Activated T-helper 1 cell treated with anti-CD3 and anti-CD28 coated beads, Interleukin-12 subunit alpha, Interleukin-12 subunit beta, Interleukin-2, Interleukin-4 antibody, amounts not matched to agents 30 ng/mL and 10 ng/mL and 1 ng/mL, durations not matched to agents 14 hours and 24 hours and 36 hours (primary cell): ENCODE measurements at places on chromosomes 2 and 18.

GRCh38 chr2:131673400-131674173, 145.9 kb downstream of the CCDC74A start:
- DNase-seq, result peak; percentile 56
- peaks cover 5% of the 10 kb centered on the region for H3K4me1 ChIP-seq
- H3K36me3 ChIP-seq, result no peaks in the 10 kb centered on the region

- no peak overlapping the region for H3K27ac ChIP-seq
- no peak overlapping the region for H3K4me3 ChIP-seq
- peaks cover 6% of the 10 kb centered on the region for H3K27me3 ChIP-seq
- H3K36me3 ChIP-seq, result no peaks in the 10 kb centered on the region
These were observed 83.8 kb upstream of the CCDC150 start for GRCh38 chr2:196555726-196556125.

DNA sequence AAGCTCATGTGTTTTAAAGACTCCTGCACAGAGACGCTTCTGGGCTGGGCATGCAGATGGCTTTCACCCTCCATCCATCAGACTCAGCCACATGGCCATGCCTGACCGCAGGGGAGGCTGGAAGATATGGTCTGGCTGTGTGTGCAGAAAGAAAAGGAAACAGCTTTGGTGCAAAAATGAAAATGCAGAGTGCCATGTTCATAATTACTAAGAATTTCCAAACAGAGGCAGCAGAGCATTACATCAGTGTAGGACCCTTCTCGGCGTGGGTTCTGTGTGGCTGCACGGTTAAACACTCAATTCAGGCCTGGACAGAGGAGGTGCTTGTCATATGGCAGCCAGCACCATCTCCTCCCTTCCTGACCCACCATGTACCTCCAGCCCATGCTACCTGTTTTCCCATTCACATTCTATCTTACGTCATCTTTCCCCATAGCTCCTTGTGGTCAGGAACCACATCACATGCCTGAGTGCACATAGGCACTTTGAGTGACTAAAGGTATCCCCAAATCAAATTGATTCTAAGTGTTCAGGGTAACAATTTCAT, 200.3 kb upstream of the ID2 start:
- peak overlapping the region; percentile 53 for H3K4me3 ChIP-seq
- H3K4me1 ChIP-seq, result peaks cover 86% of the 10 kb centered on the region
- peaks cover 7% of the 10 kb centered on the region for H3K36me3 ChIP-seq
- peak overlapping the region; percentile 87 for H3K27ac ChIP-seq
- DNase-seq, result peak; percentile 34

GRCh38 chr2:5549771-5550170, 142.4 kb upstream of the SOX11 start:
- no peaks in the 10 kb centered on the region for H3K36me3 ChIP-seq
- DNase-seq, result no peak
- H3K27ac ChIP-seq, result no peak overlapping the region
- H3K4me1 ChIP-seq, result no peaks in the 10 kb centered on the region

DNA sequence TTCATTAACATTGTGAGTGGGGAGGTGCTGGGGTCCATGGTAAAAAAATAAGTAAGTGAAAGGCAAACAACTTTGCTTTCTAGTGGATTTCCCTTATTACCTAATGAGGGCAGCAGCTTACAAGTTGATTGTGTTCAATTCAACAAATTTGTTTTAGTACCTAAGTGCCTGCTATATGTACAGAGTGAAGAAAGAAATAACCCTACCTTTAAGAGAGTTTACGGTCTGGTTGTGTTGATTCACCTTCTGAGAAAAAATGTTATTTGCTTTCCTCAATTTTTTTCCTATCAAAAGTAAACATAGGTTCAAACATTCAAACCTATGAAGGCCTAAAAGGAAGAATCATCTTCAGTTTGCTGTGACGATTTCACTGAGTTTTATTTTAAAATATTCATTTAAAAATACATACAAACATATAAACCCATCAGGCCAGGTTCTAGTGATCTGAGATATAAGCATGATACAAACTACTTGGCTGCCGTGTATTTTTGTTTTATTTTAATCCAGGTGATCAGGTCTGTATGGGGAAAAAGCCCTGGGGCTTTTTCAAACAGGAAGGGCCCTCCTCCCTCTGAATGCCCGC, 1.5 kb upstream of the SPTBN1 start:
- no peak overlapping the region for H3K27ac ChIP-seq
- H3K4me1 ChIP-seq, result peaks cover 19% of the 10 kb centered on the region
- peaks cover 3% of the 10 kb centered on the region for H3K36me3 ChIP-seq
- H3K4me3 ChIP-seq, result peak overlapping the region; percentile 71
- H3K27me3 ChIP-seq, result peaks cover 51% of the 10 kb centered on the region
- DNase-seq, result no peak

DNA sequence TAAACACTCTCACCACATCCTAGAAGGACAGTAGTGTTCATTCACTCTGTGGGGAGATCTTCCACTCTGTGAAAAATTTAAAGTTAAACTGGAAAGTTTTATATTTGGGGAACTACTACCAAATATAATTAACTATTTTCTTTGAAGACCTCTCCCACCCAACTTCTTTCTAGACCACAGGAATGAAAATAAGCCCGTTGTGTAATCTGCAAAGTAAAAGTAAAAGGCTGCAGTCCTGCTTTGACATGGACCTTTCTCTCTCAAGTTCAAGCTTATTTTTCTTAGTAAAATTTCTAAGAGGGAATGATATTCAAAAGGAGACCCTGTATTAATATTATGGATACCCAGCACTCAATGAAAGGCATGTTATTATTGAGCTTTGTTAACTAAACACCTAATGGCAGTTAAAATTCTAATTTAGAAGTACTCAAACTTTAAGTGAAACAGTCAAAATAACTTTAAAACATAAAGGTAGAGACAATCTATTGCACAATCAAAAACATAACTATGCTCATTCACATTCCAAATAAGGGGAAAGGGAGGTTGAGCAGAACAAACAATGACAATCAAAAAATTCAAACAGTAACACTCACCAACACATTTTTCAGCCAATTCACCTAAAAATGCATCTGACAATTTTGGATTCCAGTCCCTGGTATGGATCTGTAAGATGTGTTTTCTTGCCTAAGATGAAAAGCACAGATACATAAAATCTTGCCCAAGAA, 98.5 kb downstream of the ATAD2B start:
- H3K36me3 ChIP-seq, result peaks cover 8% of the 10 kb centered on the region
- H3K27me3 ChIP-seq, result no peaks in the 10 kb centered on the region
- H3K27ac ChIP-seq, result no peak overlapping the region
- no peak for DNase-seq
- no peak overlapping the region for H3K4me3 ChIP-seq

DNA sequence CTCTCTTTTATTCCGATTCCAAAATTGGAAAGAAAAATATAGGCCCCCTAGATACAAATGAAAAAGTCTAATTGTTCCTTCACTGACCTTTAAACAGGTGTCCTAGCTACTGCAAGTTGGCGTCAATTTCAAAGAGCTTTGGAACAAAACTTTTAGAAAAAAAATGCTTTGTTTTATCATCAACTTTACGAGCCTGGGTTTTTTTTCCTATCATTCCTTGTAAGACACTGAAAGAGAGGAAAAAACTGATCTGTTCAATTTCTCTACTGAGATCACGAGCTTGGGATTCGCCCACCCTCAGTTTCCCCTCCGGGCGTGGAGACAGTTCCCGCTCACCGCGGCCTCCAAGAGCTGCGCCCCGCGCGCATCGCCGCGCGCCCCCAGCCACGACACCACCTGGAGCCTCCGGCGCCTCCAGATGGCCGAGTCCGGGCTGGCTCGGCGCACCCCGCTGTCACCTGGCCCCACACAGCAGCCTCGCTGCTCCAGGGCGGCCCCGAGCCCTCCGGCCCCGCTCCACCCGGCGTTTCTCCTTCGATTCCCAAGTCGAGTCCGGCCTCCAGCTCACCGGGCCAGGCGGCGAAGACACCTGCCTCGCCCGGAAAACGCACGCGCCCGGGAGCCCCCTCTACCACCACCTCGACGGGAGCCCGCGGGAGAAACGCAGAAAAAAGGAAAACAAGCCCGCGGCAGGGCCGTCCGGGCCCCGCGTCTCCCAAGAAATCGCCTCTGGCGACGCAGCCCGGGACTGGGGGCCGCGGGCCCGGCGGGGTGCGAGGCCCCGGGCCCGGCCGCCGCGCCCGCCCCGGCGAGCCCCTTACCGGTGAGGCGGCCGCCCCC, 656 bp downstream of the TBC1D8 start:
- peaks cover 64% of the 10 kb centered on the region for H3K27me3 ChIP-seq
- peak overlapping the region; percentile 63 for H3K4me3 ChIP-seq
- H3K36me3 ChIP-seq, result no peaks in the 10 kb centered on the region
- no peak overlapping the region for H3K27ac ChIP-seq
- peaks cover 11% of the 10 kb centered on the region for H3K4me1 ChIP-seq

DNA sequence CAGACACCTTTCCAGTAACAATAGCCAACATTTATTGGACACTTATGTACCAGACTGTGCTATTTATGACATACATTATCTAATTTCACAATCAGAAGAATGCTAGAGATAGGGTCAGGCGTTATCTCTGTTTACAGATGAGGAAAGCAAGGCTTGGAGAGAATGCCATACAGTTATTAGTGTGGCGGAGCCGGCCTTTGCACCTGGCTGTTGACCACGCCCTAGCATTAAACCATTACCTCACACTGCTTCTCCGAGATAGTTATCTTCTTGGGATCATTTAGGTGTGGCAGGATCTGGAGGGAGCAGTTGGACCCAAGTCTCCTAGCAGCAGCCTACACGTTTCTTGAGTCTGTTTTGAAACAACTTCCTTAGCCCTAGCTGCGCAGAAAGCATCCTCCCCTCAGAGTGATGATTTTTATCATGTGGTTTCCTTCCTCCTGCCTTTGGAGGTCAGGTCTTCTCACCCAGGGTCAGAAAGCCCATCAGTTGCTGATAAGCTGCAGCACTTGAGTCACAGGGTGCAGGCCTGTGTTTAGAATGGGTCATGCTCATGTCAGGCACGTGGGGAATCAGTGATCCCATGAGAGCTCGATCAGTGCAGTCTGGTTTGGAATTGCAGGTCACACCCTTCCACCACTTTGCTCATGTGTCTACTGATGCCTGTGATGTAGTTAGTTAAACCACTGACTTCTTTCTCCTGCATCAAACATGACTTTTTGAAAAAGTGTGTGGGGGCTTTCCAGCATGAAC, 118.2 kb downstream of the SPTBN1 start:
- peaks cover 2% of the 10 kb centered on the region for H3K27me3 ChIP-seq
- peak overlapping the region; percentile 92 for H3K27ac ChIP-seq
- peak overlapping the region; percentile 70 for H3K4me3 ChIP-seq
- peaks cover 14% of the 10 kb centered on the region for H3K36me3 ChIP-seq
- H3K4me1 ChIP-seq, result peaks cover 100% of the 10 kb centered on the region

- no peak overlapping the region for H3K4me3 ChIP-seq
- no peak for DNase-seq
- no peaks in the 10 kb centered on the region for H3K4me1 ChIP-seq
- H3K27ac ChIP-seq, result no peak overlapping the region
- no peaks in the 10 kb centered on the region for H3K27me3 ChIP-seq
These were observed 674.3 kb upstream of the REG3G start for GRCh38 chr2:78351208-78351607.

GRCh38 chr2:120495586-120495985, 149.7 kb downstream of the INHBB start:
- H3K27ac ChIP-seq, result no peak overlapping the region

DNA sequence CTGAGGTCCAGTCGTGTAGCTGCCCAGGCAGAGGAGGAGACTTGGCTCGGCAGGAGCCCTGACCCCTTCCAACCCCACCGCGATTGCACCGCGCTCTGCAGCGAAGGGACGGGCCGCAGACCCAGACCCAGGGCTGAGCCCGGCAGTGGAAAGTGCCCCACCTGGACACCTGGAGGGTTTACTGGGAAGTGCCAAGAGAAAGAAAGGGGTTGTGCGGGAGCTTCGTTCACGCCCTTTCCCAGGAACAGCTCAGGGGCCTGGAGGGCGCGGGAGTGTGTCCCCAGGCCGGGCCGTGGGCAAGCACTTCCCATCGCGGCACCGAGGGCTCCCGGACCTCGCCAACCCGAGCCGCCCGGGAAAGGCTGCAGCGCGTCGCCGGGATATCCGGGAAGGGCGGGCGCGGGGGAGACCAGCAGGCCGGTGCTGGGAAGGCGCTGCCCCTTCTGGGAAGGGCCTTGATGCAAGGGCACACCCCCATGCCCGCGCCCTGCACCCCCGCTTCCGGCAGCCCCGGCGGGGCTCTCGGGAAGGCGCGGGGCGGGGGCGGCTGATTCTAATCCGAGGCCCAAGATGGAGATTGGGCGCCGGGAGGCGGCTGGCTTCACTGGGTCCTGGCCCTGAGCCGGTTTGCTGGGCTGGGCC, 36.1 kb upstream of the MRPL33 start:
- peak overlapping the region; percentile 48 for H3K27ac ChIP-seq
- H3K4me1 ChIP-seq, result peaks cover 26% of the 10 kb centered on the region
- no peaks in the 10 kb centered on the region for H3K27me3 ChIP-seq
- peak; percentile 33 for DNase-seq
- H3K36me3 ChIP-seq, result no peaks in the 10 kb centered on the region
- H3K4me3 ChIP-seq, result peak overlapping the region; percentile 63

GRCh38 chr2:106147159-106147558, 46.9 kb downstream of the UXS1 start:
- peaks cover 52% of the 10 kb centered on the region for H3K36me3 ChIP-seq
- no peaks in the 10 kb centered on the region for H3K27me3 ChIP-seq
- peaks cover 47% of the 10 kb centered on the region for H3K4me1 ChIP-seq
- peak overlapping the region; percentile 8 for H3K27ac ChIP-seq
- no peak overlapping the region for H3K4me3 ChIP-seq

- H3K36me3 ChIP-seq, result no peaks in the 10 kb centered on the region
- DNase-seq, result no peak
- no peak overlapping the region for H3K4me3 ChIP-seq
- H3K4me1 ChIP-seq, result no peaks in the 10 kb centered on the region
- no peak overlapping the region for H3K27ac ChIP-seq
These were observed 36.8 kb downstream of the KCNIP3 start for GRCh38 chr2:95333888-95334338.

DNA sequence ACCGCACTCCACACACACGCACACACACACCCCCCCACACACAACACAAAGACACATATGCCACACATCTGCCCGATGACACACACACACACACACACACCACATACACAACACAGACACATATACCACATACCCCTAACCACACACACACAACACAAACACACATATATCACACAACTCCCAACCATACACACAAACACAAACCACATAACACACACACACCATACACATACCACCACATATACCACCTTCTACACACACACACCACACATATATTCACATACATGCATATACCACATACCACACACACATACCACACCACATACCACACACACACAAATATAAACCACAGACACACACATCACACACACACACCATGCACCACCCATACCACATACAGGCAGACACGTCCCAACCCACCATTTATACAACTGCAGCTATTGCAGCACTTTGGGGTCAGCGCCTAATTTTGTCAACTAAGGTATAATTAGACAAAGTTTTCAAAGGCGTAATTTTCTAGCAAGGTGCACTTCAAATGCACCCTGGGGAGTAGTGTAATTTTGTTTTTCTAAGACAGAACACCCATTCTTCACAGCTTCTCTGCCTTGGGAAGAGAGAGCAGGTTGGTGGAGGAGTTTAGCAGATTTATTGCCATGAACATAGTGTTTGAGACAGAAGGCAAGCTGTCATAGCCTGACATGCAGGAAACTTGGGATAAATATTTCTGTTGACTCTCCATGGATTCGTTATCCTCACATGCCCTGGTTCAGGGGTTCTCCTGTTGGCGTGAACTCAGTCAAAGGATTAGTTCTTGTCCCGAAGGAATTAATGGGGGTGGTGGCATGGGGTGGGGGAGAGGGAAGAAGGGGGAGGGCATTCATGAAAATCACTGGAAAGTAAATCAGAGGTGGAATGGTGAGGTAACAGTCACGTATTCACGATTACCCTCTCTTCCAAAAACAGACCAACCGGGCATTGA, 416.1 kb downstream of the LPIN1 start:
- H3K27me3 ChIP-seq, result peaks cover 8% of the 10 kb centered on the region
- DNase-seq, result no peak
- no peak overlapping the region for H3K4me3 ChIP-seq
- H3K36me3 ChIP-seq, result peaks cover 2% of the 10 kb centered on the region
- H3K27ac ChIP-seq, result no peak overlapping the region
